ENCODE measurements at places on chromosomes 7 and 10.

DNA sequence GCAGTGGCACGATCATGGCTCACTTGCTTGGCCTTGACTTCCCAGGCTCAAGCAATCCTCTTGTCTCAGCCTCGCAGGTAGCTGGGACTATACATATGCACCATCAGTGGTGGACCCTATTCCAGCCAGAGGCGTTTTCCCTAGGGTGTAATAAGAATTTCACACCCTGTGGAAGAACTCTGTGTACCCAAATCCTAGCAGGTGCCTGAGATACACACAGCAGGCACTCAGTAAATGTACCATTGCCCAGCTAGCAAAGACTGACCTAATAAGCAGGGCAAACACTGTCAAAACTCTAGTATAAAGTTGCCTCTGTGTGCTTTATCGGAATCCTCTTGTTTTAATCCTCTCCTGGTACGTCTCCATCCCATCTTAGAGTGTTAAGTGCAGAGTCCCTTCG is 33.7 kb upstream of the BHLHA15 start:
- no peak for DNase-seq

DNA sequence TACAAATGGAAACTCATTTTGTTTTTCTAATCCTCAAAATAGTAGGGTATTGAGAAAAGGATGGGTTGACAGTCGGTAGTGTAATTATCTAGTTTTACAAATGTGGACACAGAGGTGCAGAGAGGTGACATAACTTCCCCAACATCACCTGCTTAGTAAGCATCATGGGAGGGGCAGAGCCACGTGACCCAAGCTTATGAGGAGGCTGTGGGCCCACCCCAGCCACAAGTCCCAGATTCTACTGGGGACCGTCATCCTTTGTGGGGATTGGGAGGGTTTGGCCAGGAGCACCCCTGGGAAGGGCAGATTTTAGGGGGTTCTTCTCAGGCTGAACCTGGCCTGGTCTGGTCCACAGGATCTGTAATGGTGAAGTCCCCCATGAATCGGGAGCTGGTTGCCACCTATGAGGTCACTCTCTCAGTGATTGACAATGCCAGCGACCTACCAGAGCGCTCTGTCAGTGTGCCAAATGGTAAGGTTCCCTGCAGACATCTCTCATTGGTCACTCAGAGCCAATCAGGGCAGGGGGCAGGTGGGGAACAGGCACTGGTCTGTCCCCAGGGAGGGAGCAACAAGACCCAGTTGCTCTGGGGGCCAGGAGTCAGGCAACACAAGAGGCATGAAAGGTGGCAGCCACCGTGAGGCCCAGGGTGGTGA is 23.6 kb upstream of the VSIR start:
- DNase-seq, result no peak

DNA sequence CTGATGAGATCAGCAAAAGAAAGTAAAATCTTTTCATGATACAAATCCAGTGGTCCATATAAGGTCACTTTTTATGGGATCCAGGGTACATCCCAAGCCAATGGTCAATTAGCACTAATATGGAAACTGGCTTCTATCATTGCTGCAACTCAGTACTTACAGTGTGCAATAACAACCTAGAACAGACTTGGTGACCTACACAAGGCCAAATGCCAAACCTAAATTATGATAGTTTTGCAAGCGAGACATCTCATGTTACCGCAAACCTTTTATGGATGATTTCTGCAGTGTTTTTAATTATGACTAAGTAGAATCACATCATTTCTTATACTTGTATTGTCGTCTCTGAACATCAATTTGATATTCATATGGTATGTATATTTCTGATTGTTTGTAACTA is 583.5 kb upstream of the SEMA3D start:
- DNase-seq, result no peak

- DNase-seq, result no peak
Measured at GRCh38 chr10:105413997-105414396, 772.9 kb downstream of the SORCS3 start.

GRCh38 chr10:113063043-113063967 is 113.3 kb downstream of the TCF7L2 start:
- no peak for DNase-seq

- no peak for DNase-seq
Measured at GRCh38 chr7:91408388-91409154, 144.3 kb downstream of the FZD1 start.

DNA sequence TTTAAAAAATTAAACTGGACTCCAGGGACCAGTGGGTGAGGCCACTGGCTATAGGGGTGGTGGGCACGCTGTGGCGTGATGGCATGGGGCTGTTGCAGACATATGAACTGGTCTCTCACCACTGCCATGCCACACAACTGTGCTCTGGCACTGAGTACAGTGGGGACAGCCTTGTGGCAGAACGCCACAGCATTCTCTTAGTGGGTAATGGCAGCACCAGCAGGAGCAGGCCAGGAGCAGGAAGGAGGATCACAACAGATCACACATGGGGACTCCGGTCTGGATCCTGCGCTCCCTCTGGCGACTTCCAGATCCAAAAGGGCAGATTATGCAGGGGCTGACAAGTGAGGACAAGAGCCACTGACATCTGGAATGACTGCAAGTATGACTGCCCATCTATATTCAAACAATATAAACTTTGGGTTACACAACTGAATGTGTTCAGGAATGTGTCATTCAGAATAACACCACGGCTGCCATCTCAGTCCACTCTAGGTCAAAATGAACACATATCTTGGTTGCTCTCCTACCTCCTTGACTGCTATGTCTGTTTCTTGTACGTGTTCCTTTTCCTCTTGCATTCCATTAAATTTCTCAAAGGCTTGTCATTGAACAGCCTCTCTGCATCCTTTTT is 176.0 kb downstream of the KMT2E start:
- DNase-seq, result no peak

DNA sequence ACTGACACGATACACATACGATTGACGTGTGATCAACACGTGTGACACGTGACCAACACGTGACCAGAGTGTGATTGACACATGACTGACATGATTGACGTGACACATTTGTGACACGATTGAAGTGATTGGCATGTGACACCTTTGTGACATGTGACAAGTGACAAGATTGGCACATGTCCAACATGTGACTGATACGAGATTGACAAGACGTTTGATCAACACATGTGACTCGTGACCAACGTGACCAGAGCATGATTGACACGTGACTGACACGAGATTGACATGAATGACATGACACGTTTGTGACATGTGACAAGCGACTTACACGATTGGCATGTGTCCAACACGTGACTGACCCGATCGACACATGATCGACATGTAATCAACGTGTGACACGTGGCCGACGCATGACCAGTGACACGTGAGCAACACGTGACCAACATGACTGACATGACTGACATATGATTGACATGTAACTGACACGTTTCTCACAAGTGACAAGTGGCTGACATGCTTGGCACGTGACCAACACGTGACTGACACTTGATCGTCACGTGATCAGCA is 22.0 kb downstream of the CRPPA start:
- no peak for DNase-seq

DNA sequence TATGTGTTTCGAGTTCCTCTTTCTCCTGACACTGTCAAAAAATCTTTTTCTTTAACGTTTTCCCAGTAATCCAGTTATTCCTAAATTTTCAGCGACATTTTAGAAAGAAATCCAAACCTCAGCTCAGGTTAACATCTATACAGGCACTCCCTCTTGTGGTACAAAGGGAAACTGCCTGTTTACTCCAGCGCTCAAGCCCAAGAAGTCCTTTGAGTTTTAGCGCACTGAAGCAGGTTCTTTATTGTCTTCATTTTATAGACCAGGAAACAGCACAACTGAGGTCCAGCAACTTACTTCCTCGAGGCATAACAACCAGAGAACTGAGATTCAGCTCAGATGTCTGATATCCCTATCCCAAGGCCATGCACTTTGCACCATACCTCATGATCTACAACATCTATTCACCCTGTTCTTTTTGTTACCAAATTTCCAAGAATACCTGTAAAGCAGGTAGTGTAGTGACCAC is 287.2 kb upstream of the MKLN1 start:
- DNase-seq, result peak; percentile 90

- peak; percentile 78 for DNase-seq
Measured at GRCh38 chr7:5284304-5285281, 1.9 kb downstream of the SLC29A4 start.

- DNase-seq, result peak; percentile 84
Measured at GRCh38 chr7:26593896-26594295, 270.5 kb downstream of the SKAP2 start.

- DNase-seq, result no peak
Measured at GRCh38 chr10:84659497-84660439, 331.4 kb downstream of the CCSER2 start.

DNA sequence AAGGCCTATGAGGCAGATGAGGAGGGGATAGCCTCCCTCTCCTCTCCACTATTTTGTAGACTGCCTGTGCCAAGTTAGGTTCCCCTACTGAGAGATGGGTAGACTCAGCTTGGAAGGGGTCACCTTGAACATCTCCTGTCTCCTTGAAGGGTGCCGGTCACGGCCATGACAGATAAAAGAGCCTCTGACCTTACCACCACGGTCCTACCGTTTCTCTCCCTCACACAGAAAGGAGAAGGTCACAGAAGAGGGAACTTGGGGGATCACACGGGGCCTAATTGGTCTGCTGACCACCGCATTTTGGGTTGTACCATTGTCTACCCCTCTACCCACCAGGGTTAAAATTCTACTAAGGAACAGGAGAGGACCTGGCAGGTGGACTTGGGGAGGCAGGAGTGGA is 17.0 kb downstream of the PRSS2 start:
- no peak for DNase-seq

DNA sequence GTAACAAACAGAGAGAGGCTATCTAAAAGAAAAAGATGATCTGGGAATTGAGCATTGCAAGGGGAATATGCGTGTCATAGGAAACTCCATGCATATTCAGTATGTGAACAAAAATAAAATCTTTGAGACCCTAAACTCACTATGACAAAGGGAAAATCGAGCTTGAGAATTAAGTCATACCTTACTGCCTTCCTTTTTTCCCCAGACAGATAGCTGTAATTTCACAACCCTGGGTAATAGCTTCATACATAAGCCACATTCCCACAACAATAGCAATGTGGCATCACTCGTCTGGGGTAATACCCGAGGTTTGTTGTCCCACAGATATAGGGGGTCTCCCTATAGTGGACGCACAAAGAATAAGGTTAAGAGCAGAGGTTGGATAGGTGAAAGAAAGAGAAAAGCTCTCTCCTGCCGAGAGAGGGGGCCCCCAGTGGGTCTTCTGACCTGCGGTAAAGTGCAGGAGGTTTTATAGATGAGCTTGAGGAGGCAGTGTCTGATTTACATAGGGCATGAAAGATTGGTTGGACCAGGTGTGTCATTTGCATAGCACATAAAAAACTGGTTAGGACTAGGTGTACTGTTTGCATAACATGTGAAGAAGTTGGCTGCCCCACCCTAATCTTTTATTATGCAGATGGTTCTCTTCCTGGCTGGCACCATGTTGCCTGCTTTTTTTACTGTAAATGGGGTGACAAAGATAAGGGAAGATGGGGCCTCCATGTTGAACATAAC is 11.6 kb downstream of the CYP3A43 start:
- no peak for DNase-seq
